GM12892 (cell line): ENCODE measurements at places on chromosomes 6 and 20.

DNA sequence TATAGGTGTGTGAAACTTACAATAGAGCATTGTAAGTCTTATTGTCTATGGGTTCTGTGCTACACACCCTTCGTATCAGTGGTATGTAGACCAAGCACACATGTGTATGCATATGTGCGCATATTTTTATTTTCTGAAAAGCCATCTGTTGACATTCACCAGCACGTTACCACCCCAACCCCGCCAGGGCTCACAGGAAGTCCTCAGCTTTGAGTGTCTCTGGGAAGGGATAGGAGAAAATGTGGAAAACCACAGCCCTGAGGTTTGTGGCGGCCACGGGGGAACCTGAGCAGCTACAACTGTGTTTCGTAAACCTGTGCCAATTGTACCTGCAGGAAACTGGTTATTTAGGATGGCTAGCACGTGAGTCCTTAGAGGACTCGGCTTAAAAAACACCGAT, 123.3 kb upstream of the PHACTR3 start:
- DNase-seq: no peak

DNA sequence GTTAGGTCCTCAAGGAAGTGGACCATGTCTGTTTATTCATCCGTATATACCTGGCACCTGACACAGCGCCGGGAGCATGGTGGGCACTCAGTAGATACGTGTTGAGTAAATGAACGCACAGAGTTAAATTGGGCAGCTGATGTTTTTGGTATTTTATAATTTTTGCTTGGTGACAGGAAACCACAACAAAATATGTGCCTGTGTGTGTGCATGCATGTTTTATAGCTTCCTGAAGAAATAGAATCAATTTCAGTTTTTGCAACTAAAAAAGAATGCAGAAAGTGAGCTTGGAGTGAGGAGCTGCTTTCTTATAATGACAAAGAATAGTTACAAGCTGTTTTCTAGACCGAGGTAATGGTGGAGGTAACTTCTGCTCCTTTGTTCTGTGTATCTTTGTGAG, 91.4 kb downstream of the PLCB4 start:
- DNase-seq: no peak

GRCh38 chr6:5644523-5645185, 362.1 kb downstream of the NRN1 start:
- DNase-seq: no peak

DNA sequence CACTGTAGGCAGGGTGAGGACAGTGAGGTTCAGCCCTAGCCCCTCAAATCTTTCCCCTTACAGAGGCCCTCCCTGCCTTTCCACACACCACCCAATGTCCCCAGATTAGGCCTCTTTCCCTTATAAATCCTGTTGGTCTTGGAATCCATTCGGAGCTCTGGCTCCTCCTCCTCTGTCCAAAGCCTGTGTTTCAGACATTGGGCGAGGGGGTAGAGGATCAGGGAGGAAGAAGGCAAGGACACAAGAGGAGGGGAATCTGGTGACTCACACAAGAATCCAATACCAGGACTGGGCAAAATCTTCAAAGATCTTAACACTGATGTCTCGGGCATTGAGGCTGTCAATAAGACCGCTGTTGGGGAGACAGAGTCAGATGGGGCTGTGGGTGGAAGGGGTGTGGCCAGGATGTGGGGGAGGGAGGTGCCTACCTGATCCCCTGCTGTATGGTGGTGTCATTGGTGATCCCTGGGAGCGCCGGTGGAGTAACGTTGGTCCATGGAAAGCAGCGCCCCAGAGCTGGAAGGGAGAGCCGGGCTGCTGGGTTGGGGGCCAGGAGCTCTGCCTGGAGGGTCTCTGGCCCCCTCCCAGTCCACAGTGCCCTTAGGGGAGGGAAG, 7.6 kb downstream of the SLC44A4 start:
- DNase-seq: no peak

DNA sequence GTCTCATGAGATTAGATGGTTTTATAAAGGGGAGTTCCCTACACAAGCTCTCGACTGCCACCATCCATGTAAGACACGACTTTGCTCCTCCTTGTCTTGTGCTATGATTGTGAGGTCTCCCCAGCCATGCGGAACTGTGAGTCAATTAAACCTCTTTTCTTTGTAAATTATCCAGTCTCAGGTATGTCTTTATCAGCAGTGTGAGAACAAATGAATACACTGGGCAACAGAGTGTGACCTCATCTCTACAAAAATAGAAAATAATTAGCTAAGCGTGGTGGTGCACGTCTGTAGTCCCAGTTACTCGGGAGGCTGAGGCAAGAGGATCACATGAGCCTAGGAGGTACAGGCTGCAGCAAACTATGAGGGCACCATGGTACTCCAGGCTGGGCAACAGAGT, 51.3 kb downstream of the MDN1 start:
- no peak for DNase-seq

DNA sequence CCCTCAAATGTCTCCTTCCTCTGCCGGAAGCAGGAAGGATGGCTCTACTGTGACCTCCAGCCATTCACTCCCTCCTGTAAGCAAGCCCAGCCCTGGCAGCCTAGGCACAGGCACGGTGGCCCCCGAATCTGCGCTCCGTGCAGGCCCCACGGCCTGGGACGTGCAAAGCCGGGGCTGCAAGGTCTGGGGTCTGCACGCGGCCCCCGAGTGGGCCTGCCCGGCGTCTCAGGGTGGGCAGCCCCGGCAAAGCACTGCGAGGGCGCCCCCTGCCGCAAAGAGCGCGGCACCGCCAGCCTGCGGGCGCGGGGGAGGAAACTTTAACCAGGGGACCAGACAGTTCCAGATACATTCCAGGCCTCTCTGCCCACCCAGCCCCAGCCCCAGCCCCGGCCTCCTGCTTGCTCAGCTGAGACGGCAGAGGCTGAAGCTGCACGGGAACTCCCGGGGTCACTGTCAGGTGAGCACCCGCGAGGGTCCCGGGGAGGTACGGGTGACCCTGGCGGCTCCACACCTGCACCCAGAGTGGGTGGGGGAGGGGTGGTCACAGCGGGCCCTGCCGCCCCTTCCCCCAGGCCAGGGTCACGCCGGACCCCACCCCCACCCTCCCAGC, 98.8 kb downstream of the ASXL1 start:
- peak; percentile 92 for DNase-seq
